ENCODE measurements at places on chromosomes 2 and 18.

DNA sequence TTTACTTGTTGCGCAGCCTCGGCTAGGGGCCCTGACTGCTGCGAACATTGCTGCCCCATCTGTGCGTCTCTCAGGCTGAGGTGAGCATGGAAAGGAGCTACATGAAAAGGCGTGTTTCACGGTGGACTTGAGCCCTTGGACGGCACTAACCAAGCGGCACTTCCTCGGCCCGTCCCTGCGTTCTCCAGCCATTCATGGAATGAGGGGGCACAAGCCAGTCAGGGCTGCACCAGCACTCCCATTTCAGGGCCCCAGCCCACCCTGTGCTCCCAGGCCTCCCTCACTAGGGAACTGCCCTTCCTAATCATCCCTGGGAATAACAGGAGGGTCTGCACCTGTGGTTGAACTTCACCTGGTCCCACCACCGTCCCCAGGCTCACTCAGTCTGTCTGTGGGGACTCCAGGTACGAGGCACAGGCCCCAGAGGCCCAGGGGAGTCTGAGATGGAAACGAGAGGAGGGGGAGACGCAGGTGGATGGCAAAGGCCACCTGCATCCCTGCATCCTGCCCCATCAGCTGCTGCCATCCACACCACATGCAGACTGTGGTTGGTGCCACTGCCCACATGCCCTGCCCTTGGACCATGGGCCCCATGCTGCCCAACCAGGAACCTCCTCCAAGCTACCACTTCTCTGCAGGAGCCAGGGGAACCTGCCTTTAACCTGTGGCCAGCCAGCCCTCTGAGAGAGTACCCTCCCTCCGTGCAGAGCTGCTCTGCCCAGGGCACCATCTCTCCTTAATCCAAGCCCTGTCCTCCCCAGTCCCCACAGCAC is 99.7 kb downstream of the EIPR1 start:
- no peak for DNase-seq

DNA sequence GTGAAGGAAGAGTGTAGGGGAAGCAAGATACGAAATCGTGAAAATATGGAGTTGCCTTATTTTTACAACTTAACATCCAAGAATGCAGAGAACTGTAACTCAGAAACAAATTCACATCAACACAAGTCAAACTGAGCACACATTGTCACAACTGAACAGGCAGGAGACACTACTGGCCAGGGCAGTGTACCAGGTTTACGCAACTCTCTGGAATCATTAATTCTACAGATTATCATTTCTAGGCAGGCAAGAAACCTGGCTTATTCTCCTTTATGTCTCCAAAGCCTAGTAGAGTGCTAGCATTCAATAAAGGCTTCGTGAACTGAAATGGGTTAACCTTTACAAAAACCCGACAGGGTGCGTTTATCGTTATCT is 584 bp downstream of the COA5 start:
- DNase-seq, result no peak

- no peak for DNase-seq
These were observed 298.2 kb downstream of the CNTNAP5 start for GRCh38 chr2:124323321-124323720.

GRCh38 chr2:161344692-161345091 is 36.5 kb downstream of the PSMD14 start:
- no peak for DNase-seq

DNA sequence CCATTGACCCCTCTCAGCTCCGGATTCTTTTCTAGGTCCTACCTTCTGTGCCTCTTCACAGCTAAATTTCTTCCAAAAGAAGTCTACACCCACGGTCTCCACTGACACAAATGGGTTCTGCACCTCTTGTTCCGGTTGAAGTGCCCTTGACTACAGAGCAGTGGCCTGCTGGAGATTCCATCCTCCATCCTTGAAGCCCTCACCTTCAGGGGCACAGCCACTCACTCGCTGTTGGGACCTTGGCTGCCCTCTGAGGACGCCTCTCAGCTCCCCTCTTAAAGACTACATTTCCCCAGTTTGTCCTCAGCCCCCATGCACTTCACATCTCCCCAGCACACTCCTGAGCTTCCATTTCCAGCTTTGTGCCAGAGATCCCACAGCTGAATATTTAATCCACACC is 226.3 kb downstream of the ATAD2B start:
- DNase-seq, result no peak

- DNase-seq, result no peak
These were observed 7.7 kb downstream of the STAT1 start for GRCh38 chr2:191006297-191006696.
